ENCODE measurements at places on chromosomes 12 and 14. TPM values are rescaled to one million over a fixed set of nuclear protein-coding genes. Genes with fewer than 3 reads are reported as not detected.

The ITGA7 gene
- 307 TPM for total RNA-seq

The IFNG-AS1 gene
- 0.27 TPM for total RNA-seq

The SIX4 gene
- total RNA-seq = 2.2 TPM

The STXBP6 gene
- total RNA-seq = 18.1 TPM

The SSPN gene
- 119 TPM for total RNA-seq

The MSI1 gene
- total RNA-seq = 2.2 TPM

The RNF31 gene
- 61.5 TPM for total RNA-seq

The DENND5B gene
- total RNA-seq = 18.2 TPM

The ABCD2 gene
- 1.5 TPM for total RNA-seq

The KLHL33 gene
- total RNA-seq = 2.1 TPM

Measured in sciatic nerve (tissue), 2 donors.